Chondrocyte (in vitro differentiated cells): ENCODE measurements at places on chromosomes 2 and 18. TPM values are rescaled to one million over a fixed set of nuclear protein-coding genes. Genes with fewer than 3 reads are reported as not detected.

The IL37 gene
- not detected in 3 replicates for total RNA-seq

The ARHGAP15 gene
- total RNA-seq: 0.36 to 0.42 TPM in 2 of 3 replicates, not detected in the other

The DNAH7 gene
- 0.03 to 0.70 TPM (median 0.20 TPM) in 3 replicates for total RNA-seq

The CD207 gene
- total RNA-seq: not detected in 3 replicates

The YIPF4 gene
- total RNA-seq: 49.4 to 59.4 TPM (median 56.5 TPM) in 3 replicates

The TUBB8B gene
- not detected in 3 replicates for total RNA-seq

The CCDC85A gene
- 0.51 to 5.0 TPM (median 0.70 TPM) in 3 replicates for total RNA-seq

The ITGB6 gene
- total RNA-seq: 2.0 to 2.3 TPM (median 2.2 TPM) in 3 replicates

The CCL20 gene
- 0.45 to 1.9 TPM (median 0.79 TPM) in 3 replicates for total RNA-seq

The REG3G gene
- total RNA-seq: not detected in 3 replicates

The IMMT gene
- 62.3 to 75.0 TPM (median 70.1 TPM) in 3 replicates for total RNA-seq

The PIEZO2 gene
- total RNA-seq: 115 to 147 TPM (median 142 TPM) in 3 replicates

The HOXD8 gene
- not detected in 3 replicates for total RNA-seq

The HOXD13 gene
- total RNA-seq: not detected in 3 replicates

The ARHGAP28 gene
- 17.9 to 25.1 TPM (median 18.1 TPM) in 3 replicates for total RNA-seq

The FZD7 gene
- total RNA-seq: 61.0 to 66.2 TPM (median 63.1 TPM) in 3 replicates

The FLACC1 gene
- total RNA-seq: 1.4 to 2.1 TPM (median 1.5 TPM) in 3 replicates

The RRM2 gene
- 25.7 to 48.3 TPM (median 26.0 TPM) in 3 replicates for total RNA-seq

The AFF3 gene
- total RNA-seq: 113 to 172 TPM (median 127 TPM) in 3 replicates

The KIF5C gene
- 2.6 to 3.8 TPM (median 3.1 TPM) in 3 replicates for total RNA-seq

The DSG2 gene
- total RNA-seq: 16.1 to 45.0 TPM (median 43.7 TPM) in 3 replicates

The ADCYAP1 gene
- total RNA-seq: not detected in 3 replicates
